ENCODE measurements at places on chromosomes 4 and X. TPM values are rescaled to one million over a fixed set of nuclear protein-coding genes. Genes with fewer than 3 reads are reported as not detected.

Gene PFKFB1
- not detected for total RNA-seq

Gene ADRA2C
- total RNA-seq = 14.8 TPM

DNA sequence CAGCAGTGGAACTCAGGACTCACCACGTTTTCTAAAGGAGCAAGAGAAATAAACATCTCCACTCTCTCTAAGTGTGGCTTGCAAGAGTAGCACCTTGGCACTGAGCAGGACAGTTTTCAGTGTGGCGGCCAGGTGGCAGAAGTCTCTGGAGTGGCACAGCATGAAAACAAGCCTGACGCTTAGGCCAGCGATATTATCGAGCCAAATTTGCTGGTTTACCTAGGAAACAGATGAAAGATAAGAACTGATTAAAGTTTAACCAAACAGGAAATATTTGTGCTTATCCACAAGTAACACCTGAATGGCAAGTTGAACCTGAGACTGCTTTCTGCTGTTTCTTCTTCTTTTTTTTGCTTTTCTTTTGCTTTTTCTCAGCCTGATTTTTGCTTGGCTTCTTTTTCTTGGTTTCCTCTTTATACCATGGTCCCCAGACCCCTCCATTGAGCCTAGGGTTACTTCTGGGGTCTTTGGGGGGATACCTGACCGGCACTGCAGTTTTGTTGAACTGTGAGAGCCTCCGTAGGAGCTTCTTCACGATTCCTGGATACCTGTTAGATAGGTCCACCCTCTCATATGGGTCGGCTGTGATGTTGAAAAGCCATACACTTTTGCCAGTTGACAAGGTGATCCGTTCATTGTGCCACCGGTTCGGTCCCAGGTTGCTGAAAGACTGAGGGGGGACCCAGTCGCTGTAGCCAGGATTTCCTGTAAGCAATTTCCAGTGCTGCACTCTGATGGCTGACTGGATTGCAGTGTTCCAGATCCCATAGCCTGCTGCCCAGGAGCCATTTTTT is 77.3 kb downstream of the ARSJ start:
- DNase-seq = no peak

GRCh38 chr4:179325181-179325580 is 1882.9 kb upstream of the AGA start:
- DNase-seq = no peak

- DNase-seq = no peak
These were observed 61.9 kb downstream of the SLC9A6 start for GRCh38 chrX:136047016-136047642.

DNA sequence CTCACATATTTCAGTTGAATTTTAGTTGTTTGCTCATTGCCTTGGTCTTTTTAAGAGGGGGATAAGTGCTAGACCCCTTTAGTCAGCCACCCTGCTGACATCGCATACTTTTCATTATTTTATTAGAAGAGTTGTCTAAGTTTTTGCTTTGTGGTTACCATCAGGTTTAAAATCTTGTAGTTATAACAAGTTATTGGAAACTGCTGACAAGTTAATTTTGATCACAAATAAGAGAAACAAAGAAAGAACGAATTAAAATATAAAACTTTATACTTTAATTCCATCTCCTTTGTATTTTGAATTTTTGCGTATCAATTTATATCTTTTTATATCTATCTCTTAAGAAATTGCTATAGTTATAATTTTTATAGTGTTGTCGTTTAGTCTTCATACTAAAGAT is 679.7 kb downstream of the TECRL start:
- no peak for DNase-seq

DNA sequence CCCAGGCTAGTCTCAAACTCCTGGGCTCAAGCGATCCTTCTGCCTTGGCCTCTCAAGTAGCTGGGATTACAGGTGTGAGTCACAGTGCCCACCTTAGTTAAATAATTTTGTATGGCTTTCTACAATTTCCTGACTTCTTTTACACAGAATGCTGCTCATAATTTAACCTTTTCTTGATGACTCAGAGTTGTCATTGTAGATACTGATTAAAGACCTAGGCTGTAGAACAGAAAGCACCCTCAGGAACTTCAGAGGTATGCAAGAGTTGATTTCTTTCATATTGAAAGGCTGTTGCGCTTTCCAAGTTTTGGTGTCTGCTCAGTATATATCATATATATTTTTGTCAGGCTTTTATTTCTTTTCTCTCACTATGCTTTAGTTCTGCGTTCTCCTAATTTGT is 21.1 kb upstream of the GPR34 start:
- no peak for DNase-seq

DNA sequence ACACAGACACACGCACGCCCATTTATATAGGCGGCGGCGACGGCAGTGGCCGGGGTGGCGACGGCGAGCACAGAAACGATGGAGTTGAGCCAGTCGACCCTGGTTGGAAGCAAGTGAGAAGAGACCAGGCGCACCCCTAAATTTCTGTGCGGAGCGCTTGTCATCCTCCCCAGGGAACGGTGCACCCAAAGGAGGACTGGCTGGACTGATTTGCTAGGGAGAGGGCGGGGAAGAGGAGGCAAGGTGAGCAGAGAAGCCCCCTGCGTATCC is 302 bp downstream of the NHS start:
- DNase-seq = no peak

DNA sequence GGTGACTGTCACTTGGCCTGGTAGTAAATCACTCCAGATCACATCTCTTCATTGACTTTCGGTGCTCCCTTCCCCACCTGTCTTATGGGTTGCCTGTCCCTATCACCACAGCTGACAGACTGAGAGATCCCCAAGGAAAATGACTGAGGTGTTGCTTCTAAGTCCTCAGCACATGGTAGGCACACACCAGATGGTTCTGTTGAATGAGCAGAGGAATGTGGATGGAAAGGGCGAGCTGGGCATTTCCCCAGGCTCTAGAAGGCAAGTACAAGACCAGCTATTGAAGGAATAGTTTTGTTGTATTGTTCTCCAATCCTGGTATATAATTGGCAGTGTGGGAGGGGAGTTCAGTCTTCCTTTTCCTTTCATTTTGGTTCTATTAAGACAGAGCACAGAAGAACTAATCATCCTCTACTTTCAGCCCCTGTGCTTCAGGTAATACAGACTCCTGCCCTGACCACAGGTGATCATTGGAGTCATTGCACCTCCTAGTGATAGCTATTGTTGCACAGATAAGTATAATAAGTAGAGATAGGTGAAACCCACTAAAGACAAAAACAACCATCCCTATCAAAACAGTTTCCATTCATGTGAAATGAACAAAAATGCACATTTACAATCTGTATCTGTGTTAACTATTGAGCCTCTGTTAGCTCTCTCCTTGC is 158.6 kb downstream of the TRAM1L1 start:
- no peak for DNase-seq
